SK-N-SH treated with all-trans-retinoic acid at 6 μM for 48 hours (cell line): ENCODE measurements at places on chromosomes 7 and 10.

DNA sequence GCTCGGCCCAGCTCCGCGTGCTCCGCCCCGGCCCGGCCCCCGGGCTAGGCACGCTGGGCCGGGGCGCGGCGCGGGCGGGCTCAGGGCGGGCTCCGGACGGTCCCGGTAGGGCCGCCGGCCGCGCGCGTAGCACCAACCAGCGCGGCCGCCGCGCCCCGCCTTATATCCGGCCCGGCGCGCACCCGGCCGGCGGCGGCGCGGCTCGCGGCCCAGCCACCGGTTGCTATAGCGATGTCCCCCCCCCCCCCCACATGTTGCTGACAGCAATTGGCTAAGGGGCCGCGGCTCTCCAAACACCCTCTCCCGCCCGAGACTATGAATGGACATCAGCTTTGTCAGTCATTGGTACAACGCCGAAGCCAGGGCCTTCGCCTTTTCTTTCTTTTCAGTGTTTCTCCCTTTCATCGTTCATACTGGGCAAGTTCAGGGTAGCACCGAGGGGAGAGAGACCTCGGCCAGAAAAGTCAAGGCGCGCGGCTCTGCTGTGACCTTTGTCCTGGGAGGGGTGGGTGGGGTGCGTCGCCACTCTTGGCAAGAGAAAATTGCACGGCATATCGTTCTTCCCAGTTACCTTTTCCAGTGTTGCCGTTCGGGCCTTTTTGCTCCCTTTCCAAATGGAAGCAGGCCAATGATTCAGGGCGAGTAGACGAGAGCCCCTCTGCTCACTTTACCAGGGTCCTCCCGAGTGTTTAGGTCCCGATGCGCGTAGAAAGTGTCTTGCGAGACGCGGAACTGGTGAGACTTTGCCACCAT, 354.2 kb downstream of the DNAJB6 start:
- ATAC-seq: peak; percentile 82

DNA sequence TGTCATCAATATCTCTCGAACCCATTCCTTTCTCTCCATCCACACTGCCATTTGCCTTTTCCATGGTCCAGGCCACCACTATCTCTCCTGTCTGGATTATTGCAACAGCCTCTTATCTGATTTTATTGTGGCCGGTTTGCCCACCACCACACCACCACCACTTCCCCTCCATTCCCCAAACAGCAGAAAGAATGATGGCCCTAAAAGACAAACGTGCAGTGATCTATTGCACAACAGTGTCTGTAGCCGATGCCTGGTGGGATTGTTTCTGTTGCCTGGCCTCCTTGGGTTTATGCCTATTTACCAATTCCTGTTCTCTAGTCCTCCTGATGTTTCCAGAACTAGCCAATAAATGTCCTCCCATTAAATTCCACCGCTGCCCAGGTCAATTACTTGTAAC, 10.2 kb upstream of the ST8SIA6 start:
- no peak for ATAC-seq

- no peak for ATAC-seq
Measured at GRCh38 chr10:35347121-35347562, 10.8 kb downstream of the CCNY start.

GRCh38 chr7:139703487-139704307, 74.1 kb downstream of the HIPK2 start:
- ATAC-seq: no peak

DNA sequence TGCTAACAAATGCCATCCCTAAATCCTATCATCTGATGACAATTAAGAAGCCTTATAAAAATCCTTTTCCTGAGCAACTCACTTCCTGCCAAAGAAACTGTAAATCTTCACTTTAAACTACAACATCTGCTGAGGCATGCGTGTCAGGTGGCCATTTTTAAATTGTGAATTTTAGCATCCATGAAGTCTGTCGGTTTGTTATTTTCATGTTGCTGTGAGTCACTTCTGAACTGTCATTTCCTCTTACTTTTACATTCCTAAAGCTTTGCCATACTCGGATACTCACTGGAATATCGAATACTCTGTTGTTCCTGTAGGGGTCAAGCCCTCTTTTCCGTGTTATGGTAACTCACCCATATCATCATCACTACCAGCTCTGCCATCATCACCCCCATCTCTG, 34.3 kb upstream of the TMEM26 start:
- peak; percentile 50 for ATAC-seq

- ATAC-seq: no peak
Measured at GRCh38 chr7:149621776-149622175, 124.2 kb upstream of the ZNF746 start.

DNA sequence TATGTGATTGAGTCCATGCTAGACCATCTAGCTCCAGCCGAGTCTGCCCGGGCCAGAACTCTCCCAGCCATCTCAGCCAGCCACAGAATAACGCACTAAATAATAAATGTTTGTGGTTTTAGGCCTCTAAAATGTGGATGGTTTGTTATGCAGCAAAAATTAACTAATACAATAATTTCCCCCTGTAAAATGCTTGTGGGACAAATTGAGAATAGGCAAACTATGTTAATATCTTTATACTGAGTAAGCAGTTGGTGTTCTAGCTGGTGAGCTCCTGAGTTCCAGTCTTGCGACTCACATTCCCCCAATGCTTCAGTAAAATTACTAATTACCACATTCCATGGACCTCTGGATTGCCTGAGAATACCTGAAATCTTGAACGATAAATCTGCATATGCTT, 316.8 kb upstream of the NFE2L3 start:
- ATAC-seq: no peak

DNA sequence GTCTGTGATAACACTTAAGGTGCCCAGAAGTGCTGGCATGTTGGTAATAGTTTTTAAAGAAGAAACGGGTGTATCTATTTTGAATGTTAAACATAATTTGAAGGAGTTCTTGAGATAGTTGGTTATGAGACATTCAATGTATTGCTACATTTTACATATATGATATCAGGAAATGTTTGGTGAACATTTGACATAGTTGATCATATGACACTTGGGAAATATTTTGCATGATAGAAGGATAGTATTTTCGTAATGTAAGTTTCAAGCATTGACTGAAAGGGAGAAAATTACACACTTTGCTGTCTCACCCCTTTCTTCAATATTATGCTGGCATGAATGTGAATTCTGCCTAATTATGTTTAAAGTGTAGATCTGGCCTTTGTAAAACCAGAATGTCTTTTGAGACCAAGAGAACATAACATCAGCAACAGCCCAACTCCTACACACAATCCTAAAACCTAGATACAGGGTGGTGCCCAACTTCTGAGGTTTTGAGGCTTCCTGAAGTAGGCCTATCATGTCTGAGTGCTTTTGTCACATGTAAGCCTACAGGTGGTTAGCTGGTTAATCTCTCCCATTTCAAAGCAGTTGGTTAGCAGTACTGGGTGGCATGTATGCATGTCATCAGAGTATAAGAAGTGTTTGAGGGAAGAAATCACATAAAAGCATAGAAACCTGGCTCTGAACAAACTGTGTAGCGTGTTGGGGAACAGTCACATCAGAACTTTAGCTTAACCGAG, 2.1 kb downstream of the ADD3 start:
- ATAC-seq: no peak

GRCh38 chr10:85638797-85639196, 727.8 kb downstream of the GRID1 start:
- ATAC-seq: no peak

DNA sequence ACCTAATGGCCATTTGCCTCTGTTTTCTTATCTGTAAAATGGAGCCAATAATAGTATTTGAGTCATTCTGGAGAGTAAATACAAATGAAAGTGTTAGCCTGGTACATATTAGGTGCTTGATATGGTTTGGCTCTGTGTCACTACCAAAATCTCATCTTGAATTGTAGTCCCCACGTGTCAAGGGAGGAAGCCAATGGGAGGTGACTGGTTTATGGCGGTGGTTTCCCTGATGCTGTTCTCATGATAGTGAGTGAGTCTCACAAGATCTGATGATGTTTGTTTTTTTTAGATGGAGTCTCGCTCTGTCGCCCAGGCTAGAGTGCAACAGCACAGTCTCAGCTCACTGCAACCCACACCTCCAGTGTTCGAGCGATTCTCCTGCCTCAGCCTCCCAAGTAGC, 194.0 kb upstream of the SEMA3E start:
- no peak for ATAC-seq

GRCh38 chr7:93211228-93211818, 14.9 kb downstream of the HEPACAM2 start:
- no peak for ATAC-seq

GRCh38 chr10:112584276-112584675, 137.3 kb downstream of the VTI1A start:
- ATAC-seq: peak; percentile 78

DNA sequence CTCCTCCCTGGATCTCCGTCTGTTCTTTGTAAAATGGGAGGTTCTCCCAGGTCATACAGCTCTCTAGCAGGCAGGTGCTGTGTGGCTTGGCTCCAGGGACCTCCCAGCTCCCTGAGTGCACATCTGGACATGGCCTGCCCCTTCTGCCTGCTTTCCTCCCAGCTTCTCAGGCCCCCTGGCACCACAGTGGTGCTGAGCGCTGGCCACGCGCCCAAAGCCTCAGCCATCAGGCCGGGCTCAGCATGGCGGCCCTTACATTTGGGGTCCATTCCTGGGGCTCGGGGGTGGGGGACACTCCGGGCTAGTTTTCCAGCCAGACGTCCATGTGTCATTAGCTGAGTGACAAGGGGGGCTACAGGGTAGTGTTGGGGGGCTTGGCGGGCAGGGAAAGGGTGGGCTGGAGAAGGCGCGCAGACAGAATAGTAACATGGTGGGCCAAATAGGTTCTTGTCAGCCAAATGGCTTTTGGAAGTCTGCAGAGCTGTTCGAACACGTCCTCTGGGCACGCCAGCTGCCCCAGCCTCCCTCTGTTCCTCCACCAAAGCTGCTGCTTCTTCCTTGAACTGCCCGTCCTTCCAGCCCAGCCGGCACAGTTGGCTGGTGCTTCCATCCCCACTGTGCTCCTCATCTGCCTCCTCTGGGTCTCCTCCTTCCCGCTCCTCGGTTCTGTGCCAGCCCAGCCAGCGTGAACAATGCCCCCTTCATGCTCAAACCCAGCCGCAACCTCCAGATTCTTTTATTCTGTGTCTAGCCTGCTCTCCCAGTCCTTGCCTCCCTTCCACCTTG, 65.9 kb downstream of the GOLGA7B start:
- ATAC-seq: no peak

- ATAC-seq: no peak
Measured at GRCh38 chr10:3477683-3478082, 305.1 kb upstream of the PITRM1 start.

GRCh38 chr10:73623056-73623455, 18.2 kb downstream of the MYOZ1 start:
- ATAC-seq: no peak

GRCh38 chr10:97500297-97500575, 1.5 kb downstream of the UBTD1 start:
- no peak for ATAC-seq

DNA sequence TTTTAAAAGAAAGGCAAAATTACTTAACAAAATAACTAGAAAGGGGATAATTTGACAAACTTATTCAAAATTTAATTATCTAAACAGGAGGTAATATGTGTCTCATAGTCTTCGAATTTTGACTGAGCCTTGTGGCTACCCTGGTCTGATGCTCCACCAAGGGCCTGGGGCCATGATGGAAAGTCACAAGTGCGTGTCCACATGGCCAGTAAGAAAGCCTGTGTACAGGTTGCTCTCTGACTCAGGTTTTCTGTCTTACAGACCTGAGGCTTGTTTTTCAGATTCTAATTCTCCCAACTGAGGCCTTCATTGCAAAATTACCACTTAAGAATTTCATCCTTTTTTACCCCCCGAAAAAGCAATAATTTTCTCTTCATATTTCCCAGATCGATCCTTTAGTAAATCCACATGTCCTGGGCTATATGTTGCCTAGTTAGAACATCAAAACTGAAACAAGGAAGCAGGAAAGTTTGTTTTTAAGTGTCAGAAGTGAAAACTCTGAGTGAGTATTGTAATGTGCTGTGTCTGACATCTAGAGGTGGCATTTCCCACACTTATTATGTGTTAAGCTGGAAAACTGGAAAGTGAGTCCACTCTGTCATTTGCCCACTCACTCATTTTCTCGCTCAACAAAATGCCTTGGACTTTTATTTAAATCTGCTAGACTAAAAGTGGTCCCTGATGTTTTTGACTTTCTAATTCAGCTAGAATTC, 10.0 kb downstream of the CYP3A43 start:
- ATAC-seq: peak; percentile 46

DNA sequence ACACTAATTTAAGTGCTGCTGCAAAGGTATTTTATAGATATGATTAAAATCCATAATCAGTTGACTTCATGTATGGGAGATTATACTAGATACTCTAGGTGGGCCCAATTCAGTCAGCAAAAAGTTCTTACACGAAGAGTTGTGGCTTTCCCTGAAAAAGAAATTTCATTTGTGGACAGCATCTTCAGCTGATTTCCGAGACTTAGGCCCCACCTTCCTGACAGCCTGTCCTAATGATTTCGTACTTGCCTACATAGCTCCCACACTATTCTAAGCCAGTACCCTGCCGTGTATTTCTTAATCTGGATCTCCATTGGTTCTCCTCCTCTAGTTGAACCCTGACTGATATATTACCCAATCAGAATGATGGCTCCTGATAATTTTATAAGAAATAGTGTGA, 297.9 kb downstream of the EXOC4 start:
- no peak for ATAC-seq

GRCh38 chr10:85665681-85666080, 700.9 kb downstream of the GRID1 start:
- no peak for ATAC-seq

DNA sequence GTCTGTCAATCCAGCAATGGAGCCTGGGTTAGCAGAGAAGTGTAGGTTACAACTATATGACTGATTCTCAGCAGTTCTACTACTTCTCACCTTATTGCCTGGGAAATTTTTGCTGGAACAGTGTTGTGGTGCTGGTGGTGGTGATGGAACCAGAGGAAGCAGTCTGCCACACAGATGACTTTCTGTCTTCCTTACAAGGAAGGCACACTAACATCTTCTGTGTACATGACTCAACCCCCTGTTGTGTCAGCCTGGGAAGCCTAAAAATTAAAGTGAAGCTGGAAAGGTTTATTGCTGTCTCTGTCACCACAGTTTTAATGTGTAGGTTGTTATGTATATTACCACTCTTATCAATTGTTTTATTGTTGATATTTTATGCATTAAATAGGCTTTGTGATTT, 40.3 kb downstream of the ANKRD7 start:
- no peak for ATAC-seq

- ATAC-seq: no peak
Measured at GRCh38 chr7:71615017-71615416, 483.1 kb downstream of the GALNT17 start.

GRCh38 chr10:76197293-76197692, 765.9 kb downstream of the LRMDA start:
- ATAC-seq: no peak

- ATAC-seq: no peak
Measured at GRCh38 chr10:103224133-103224532, 21.6 kb upstream of the RPEL1 start.

- ATAC-seq: no peak
Measured at GRCh38 chr7:149414745-149415390, 46.0 kb downstream of the ZNF777 start.

- peak; percentile 88 for ATAC-seq
Measured at GRCh38 chr7:29878081-29878688, 71.9 kb downstream of the WIPF3 start.

DNA sequence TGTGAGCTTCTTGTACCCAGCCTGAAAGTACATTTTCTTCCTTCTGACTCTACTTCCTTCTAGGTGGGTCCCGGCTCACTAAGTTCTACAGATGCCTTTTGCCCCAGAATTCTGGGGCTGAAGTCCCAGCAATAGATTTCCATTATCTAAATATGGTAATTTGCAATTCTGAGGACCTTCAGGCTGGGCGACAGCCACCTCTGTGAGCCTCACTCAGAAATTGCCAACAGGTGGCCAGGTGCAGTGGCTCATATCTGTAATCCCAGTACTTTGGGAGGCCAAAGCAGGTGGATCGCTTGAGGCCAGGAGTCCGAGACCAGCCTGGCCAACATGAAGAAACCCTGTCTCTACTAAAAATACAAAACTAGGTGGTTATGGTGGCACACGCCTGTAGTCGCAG, 23.7 kb downstream of the CREM start:
- ATAC-seq: no peak
